ENCODE measurements at places on chromosomes 12 and 14.

GRCh38 chr12:128603573-128604115 lies 220.1 kb downstream of the SLC15A4 start:
- DNase-seq: no peak

DNA sequence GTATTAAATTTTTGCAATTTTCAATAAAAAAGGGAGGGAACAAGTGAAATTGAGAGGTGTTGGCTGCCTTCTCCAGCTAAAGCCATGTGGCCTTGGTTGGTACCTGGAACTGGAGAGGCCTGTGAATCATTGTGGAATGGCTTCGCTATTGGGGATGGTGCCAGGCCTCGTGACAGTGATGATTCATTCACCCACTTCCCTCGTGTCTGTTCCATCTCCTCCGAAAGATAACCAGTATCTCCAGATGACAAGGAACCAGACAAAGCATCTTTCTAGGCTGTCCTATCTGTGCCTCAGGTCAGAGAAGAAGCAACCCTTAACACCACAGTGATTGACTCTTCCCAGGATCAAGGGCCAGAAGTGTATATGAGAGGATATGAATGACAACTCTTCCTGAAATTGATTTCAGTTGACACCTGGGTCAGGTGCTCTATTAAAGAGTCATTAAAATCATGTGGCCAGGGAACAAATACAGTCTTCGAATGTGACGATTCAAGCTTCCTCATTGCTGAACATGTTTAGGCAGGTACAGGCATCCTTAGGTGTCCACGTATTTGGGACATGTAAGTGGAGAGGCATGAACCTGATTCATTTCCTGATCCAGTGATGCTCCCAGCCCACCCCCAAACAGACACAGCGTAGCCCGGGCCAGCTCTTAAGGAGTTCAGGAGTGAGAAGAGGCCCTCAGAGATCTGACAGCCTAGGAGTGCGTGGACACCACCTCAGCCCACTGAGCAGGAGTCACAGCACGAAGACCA lies at the start of gene RNASE7:
TSS of gene RNASE7 (plus strand) at position 687 of the 758 bp plus-strand sequence. CDS start 631 bp downstream, outside the sequence.
- DNase-seq: no peak

DNA sequence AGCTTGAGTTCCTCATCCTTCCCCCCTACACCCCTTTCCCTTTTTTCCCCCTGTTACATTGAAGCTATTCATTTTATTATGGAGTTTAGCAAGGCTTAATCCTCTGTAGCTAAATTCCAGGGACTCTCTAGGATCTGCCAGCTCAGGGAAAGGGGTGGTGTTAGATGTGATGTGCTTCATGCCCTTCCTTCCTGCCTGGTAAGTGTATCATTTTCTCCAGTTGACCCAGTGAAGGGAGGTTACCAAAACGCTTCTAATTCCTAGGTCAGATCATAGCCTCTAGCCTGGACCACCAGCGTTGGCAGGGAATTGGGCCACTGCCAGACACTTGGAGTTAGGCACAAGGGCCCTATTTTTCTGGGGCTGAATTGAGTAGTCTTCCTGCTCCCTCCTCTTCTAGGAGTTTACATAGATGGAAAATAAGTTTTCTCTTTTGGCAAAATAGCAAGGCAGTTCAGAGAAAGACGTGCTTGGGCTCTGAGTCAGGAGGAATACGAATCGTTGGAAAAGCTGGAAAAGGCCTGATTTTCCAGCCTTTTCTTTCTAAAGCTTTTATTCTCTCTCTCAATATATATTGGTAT lies 88.3 kb downstream of the NPAS3 start:
- no peak for DNase-seq

DNA sequence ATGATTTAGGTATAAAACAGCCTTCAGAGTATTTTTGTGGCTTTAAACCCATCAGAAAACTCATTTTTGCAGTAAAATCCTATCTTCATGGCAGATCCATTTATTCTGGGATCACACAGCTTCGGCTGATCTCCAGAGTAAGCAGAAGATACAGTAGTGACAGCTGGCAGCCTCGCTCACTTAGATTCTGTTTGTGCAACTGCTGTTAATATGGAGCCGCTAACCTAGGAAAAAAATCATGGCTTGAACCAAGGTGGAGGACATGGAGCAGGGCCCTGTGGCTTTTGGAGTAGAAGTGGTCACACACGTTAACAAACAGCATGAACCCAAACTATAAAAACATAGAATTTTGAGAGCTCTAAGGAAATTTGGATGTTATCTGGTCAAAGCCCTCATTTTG lies 137.2 kb upstream of the ARHGAP5 start:
- no peak for DNase-seq

DNA sequence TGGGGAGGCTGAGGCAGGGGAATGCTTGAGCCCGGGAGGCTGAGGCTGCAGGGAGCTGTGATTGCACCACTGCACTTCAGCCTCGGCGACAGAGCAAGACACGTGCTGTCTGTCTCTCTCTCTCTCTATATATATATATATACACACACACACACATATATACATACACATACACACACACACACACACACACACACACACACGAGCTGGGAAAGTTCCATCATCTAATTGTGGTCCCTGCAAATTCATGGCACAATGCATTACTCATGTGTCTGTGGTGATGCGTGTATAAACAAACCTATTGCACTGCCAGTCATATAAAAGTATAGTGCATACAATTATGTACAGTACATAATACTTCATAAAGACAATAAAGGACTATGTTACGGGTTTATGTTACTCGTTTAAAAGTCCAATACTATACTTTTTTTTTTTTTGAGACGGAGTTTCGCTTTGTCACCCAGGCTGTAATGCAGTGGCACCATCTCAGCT lies 36.6 kb downstream of the WDR89 start:
- no peak for DNase-seq

GRCh38 chr12:15505616-15506015 lies 183.3 kb downstream of the PTPRO start:
- DNase-seq: no peak

DNA sequence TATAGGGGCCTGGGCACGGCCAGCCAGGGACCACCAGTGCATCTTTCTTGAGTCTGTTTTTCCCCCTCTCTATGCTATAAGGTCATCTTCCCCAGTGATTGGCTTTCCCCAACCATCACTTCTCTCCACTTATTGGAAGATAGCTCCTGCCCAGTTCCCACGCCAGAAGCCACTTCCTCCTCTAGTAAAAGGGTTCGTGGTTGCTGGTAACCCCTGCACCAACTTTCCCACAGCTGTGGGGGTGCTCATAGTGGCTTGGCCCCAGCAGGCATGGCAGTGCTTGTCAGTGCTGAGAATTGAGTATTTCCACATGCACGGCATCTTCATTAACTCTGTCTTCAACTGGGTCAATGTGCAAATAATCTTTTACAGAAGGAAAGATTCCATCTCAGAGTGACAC lies 215.4 kb downstream of the FOXN3 start:
- no peak for DNase-seq

- DNase-seq: no peak
These were observed 25.8 kb downstream of the SNRNP35 start for GRCh38 chr12:123483602-123484248.

GRCh38 chr12:57772429-57773322 lies at the start of gene EEF1AKMT3:
Gene EEF1AKMT3 (plus strand): TSS chr12:57772614. CDS start chr12:57772725, 111 bp downstream.
- no peak for DNase-seq

DNA sequence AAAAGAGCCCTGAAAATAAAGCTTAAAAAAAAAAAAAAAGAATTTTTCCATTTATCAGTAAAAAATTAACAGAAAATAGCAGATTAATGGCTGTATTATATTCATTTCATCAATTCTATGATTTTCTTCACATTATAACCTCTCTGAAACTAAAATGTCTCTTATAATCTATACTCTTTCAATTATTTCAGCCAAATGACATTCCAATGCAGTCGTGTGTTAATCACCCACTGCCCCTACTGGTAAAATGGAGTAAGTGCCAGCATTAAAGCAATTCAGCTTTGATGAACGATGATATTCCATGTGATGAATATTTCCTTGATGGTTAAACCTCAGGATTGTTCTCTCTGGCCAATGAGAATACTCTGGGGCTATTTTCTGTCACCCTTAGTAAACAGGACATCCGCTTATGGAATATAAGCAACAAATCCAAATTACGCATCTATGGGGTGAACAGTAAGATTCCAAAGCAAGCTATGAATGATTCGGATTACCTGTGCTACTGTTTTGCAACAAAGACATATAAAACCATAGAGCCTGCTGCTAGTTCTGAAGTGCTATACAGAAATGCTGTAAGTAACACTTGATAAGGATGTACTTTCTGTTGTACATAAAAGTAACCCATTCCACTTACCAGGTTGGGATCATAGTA lies 20.3 kb upstream of the SYCP3 start:
- DNase-seq: no peak

- DNase-seq: no peak
These were observed 28.3 kb downstream of the PHLDA1 start for GRCh38 chr12:76003355-76003638.

DNA sequence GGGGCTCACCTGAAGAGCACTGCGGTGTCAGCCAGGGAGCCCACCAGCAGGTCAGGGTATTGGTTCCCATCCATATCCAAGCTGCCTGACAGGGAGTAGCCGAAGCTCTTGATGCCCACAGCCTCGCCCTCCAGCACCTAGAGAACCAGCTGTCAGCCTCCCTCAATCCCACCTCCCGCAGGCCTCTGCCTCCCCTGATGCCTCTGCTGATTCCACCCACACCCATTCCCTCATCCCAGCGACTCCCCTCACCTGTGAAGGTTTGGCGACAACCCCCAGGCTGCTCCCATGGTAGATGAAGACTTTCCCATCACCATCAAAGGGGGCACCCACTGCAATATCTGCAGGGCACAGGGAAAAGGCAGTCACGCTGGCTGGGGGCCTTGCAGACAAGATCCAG lies 10.0 kb downstream of the ITGA7 start:
- no peak for DNase-seq

DNA sequence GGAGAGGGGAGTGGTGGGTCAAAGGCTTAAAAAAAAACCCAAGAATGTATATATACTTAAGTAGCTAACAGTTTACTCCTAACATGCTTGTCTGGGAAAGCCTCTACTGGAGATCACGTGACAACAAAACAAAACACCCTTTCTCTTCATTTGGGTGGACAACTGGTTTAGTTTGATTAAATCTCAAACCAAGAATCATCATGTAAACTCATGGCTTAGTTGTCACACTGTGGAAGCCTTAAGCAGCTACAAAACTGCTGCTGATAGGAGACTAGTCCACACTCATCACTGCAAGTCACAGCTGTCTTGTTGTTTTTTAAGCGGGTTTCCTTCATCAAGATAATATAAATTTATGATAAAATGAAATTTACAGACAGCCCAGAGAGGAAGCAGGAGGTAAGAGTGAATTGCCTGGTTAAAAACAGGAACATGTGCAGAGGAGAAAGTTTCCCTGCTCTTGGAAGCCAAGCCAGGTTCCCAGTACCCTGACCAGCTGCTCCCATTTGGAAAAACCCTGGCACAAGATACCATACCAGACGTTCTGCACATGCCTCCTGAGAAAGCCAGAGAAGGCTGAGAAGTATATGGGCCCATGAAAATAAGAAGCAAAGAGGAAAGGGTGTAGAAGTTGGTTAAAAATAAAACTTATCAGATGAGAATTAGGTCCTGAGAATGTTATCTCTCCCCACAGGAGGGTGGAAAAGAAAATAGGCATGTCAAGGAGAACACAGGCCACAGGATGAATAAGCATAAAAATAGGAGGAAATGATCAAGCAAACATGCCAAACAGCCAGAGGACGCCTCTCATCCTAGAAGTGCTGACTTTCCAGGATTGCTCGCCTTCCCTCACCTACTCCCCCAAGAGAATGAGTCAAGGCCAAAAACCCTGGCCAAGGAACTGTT lies 34.0 kb downstream of the EGLN3 start:
- no peak for DNase-seq

DNA sequence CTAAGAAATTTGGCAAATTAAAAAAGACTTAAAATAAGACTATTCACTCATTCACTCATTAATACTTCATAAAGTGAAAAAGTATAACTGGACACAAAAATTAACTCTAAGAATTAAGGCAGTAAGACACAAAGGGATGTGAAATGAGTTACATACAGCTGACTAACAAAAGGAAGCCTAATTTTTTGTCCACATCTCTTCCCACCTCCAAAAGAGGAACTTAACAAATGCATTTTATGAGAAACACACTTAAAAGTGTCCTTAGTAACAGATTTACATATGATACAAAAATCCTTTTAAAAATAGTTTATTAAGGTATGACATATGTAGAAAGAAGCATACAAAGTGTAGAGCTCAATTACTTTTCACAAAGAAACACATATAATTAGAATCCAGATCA lies 88.9 kb downstream of the NUMB start:
- DNase-seq: no peak

DNA sequence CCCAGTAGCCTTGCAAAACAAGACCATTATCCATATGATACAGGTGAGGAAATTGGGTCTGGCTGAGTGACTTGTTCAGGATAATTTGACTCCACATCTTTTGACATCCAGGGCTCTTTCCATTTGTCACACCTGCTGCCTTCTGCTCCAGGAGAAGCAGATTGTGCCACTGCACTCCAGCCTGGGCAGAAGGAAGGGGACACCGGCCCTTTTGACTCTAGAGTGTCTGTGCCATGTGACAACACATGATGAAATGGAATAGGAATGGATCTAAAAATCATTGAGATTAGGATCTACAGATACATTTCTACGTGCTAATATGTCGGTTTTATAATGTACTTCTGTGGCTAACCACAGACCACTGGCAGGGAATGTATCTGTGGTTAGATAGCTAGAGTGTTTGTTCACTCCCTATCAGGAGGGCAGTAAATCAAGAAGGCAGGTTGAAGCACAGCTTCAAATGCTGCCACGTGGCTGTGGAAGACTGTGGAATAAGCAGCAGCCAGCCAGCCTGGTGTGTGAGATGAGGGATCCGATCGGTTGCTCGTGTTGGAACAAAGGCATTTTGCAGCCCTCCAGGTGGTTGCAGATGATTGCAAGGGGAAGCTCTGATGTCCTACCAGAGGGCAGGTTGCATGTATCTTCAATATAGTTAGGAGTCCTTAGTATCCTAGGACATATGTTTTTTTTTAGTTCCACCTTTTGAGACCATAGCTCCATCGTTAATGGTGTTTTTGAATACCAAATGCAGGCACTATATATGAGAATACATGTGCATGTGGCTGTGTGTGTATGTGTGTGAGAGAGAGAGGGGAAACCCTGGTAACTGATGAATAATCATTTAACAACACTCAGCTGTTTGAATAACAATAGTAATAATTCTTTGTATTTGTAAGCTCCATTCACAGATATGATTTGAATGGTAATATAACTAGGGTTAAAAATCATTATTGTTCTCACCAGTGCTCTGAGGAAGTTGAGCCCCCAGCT lies 28.6 kb downstream of the EML1 start:
- no peak for DNase-seq

DNA sequence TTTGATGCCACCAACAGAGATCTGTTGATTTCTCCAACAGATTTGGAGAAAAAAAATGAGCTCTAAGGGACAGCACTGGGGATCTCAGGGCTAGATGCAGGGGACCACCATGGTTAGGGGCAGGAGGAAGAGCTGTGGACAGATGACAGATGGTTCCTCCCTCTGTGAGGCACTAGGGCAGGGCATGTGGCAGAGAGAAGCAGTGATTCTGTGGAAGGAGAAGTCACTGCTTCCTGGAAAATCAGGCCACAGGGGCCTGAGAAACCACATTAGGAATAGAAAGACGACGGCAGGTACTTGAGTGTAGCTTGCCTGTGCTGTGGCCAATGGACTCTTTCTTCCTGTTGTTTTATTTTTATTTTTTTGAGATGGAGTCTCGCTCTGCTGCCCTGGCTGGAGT lies 24.9 kb upstream of the TMED2 start:
- no peak for DNase-seq

- no peak for DNase-seq
These were observed 19.2 kb downstream of the INTS13 start for GRCh38 chr12:26918321-26919215.
